ENCODE measurements at places on chromosomes 4 and X. TPM values are rescaled to one million over a fixed set of nuclear protein-coding genes. Genes with fewer than 3 reads are reported as not detected.

Gene PLAC1
- total RNA-seq = not detected

Gene ASB12
- not detected for total RNA-seq

Gene KDM5C
- total RNA-seq = 78.1 TPM

Gene ART3
- total RNA-seq = 0.60 TPM

- DNase-seq = no peak
These were observed 166.6 kb upstream of the GLRA2 start for GRCh38 chrX:14362721-14363120.

DNA sequence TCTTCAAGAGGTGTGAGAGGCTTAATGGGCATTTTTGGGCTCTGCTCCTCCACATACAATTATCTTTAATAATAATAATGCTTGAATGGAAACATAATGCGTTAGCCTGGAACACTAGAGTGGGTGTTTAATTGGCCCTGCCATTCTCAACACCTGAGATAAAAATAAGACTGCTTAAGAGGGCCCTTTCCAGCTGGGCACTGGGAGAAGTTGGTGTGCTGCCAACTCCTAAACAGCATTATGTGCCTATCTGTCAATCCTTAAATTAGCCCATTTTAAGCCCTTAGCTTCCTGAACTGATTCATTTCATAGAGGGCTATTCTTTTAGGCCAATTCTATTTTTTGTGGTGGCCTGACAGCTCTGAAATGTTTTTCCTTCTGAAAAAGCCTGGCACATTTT, 211.1 kb upstream of the ZIC3 start:
- DNase-seq = no peak

GRCh38 chrX:77945910-77946545, 23.4 kb downstream of the PGAM4 start:
- no peak for DNase-seq

DNA sequence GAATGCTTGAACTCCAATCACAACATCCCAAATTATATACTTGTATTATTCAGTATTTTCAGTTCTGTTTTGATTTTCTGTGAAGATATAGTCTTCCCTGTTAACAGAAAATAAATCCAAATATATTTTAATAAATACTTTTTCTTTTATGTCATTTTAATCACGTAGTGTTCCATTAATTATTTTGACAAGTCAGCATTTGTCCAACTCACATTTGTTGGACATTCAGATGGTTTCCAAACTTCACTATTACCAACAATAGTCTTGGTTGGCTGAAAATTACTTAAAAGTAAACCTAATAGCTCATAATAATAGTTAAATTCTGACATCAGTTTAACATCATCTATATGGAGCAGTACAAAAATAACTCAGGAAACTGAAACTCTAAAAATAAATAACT, 60.7 kb upstream of the SPANXD start:
- DNase-seq = no peak

DNA sequence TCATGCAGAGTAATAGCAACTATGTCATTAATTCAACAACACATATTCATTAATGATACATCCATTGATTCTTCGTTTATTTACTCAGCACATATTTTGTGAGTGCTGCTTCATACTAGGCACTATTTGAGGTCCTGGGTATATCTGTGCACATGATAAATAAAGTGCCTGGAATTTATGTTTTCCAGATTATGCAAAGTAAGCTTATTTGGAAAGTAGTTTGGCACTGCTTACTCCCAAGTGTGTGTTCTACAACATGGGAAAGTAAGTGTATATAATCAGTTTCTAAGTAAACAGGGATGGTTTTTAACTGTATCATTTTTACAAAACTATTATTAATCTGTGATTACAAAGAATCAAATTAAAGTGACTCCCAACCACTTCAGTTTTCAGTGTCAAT, 16.8 kb upstream of the EPGN start:
- DNase-seq = no peak

DNA sequence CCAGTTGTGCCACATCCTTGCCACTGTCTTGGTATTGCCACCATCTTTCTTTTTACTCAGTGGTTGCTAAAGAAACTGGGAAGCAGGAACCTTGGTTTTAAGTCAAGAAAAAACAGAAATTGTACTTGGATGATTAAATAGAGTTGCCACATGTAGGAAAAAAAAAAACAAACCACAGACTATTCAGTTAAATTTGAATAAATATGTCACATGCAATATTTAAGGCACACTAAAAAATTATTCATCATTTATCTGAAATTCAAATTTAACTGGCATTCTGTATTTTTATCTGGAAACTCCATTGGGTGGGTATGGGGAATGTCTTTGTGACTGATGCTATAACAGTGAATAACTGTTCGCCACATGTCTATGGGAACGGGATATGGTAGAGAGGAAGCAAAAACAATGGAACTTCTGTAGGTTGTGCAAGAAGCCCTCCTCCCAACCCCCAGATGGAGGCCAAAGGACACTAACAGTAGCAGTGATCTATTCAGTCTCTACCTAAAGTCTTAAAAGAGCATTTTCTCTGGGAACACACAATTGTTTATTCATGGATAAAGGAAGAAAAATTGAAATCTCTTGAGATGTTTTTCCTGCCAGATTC, 57.0 kb upstream of the PLAC8 start:
- no peak for DNase-seq

- DNase-seq = no peak
These were observed 1319.7 kb upstream of the TENM3 start for GRCh38 chr4:180923486-180923885.

GRCh38 chr4:139555705-139556070, 331 bp downstream of the SETD7 start:
- DNase-seq = no peak
